ENCODE measurements at places on chromosomes 7 and 10.

GRCh38 chr10:52864201-52865106, 91.9 kb upstream of the MBL2 start:
- no peak for DNase-seq

DNA sequence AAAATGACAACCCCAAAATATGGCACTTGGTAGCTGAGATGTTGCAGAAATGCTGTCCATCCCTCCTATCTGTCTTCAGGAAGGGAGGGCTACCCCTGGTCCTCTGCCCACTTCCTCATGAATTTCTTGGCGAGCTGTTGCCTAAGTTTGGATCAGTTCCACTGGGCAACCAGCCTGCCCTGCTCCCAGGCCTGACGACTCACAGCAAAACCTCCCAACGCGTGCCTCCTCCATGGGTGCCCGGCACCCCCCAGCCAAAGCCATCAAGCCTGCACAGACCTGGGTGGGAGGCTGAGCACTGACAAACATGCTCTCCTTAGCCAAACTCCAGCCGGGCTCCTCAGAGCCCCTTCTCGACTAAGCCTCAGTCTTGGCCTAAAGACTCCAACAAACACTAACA, 8.9 kb downstream of the VSTM4 start:
- DNase-seq: no peak

DNA sequence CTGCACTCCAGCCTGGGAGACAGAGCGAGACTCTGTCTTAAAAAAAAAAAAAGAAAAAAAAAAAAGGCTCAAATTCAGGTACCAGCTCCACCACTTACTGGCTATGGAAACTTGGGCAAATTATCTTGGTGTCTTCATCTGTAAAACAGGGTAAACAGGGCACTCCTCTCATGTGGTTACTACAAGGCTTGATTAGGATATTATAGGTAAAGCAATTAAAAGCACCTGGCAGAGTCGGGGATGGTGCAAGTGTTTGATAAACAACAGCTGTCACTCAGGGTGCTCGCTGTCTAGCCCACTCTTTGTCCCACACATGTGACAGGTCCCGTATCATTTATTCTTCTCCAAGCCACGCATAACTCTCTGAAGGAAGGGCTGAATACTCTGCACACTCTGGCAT, 96.9 kb downstream of the SORBS1 start:
- no peak for DNase-seq

GRCh38 chr10:119658274-119658673, 7.1 kb downstream of the BAG3 start:
- peak; percentile 38 for DNase-seq

- DNase-seq: peak; percentile 79
These were observed 67.6 kb upstream of the DDC start for GRCh38 chr7:50632561-50633413.

DNA sequence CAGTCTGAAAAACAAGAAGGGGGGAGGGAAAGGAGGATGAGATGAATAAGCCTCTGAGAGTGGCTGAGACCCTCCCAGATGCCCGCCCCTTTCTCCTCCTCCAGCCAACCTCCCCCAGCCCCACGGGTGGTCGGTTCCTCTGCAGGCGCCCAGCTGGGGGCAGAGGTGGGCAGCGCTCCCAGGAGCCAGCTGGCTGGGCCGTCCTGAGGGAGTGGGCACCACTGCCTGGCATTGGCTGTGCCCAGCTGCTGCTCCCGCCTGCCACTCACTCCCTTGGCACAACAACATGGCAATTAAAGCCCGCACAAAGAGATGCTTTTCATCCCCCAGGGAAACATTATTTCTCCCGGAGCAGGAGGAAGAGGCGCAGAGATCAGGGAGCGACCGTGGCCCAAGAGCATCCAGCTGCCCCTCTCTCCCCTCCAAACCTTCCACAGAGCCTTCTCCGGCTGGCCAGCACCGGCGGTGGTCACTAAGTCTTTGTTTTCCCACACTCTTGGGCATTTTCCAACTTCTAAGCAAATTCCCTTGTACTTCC, 107.2 kb downstream of the SPDYE5 start:
- no peak for DNase-seq

DNA sequence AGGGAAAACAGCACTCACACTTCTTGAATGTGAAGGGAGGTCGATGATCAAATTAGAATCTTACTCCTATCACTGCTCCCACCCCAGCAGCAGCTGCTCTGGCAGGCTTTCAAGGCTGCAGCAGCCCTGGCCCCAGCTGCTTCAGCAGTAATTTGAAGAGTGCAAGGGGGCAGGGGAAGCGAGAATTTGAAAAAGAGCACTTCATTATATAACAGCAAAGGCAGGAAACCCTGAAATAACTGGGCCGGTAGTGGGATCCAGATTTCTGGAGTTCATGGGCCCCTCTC, 44.9 kb downstream of the MYPN start:
- no peak for DNase-seq

DNA sequence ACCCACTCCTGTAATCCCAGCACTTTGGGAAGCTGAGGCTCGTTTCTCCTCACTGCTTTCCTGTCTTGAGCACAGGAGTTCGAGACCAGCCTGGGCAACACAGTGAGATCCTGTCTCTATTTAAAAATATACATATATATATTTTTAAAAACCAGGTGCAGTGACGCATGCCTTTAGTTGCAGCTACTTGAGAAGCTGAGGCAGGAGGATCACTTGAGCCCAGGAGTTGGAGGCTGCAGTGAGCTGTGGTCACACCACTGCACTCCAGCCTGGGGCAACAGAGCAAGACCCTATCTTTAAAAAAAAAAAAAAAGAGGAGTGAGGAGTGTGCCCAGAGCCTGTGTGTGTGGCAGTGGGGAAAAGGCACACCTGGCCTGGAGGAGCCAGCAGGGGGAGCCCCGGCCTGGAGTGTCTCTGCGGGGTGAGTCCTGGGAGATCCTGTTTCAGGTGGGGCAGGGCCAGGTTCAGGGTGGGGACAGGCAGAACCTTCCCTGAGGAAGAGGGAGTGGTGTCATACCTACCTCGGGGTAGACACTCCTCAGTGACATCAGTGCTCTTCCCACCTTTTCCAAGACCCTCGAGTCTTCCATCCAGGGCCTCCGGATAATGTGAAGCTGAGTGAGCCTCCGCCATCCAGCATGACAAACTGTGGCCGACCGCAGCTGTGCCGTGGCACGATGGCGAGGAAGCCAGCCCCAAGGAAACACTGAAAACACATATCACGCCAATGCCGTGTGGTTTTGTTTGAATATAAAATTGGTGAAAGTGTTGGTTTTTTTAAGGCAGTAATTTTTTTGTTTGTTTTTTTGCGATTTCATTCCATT, 9.0 kb upstream of the ARPC1B start:
- DNase-seq: peak; percentile 60

DNA sequence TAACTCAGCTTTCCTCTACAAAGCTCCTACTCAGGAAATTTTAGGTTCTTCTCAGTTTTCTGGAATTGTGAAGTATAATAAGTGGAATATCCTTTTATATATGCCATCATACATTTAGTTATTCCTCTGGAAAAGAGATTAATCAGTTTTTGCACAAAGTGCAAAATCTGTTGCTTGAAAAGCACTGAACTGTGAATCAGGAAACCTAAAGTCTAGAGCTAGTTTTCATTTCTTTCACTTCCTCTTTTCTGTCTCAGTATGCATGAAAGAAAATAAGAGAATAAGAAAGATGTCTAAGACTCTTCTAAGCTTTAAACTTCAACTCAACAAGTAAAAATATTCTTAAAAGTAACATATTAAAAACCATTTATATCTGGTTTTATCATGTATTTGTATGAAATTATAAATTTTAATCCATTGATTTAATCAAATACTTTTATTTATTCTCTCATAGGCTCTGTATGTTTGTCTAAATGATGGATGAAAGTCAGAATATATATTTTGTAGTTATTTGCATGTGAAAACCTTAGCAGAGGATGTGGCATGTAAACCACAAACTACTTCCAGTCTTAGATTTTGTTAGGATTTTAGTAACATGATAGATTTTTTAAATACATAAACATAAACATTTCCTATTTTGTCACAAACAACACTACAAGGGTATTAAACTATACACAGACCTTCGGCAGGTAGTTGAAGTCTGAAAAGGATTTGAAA, 1073.0 kb downstream of the XPNPEP1 start:
- no peak for DNase-seq

- DNase-seq: no peak
These were observed 129.9 kb downstream of the ZNF92 start for GRCh38 chr7:65503434-65504152.

- no peak for DNase-seq
These were observed 529 bp downstream of the HPS1 start for GRCh38 chr10:98446151-98446660.

- no peak for DNase-seq
These were observed 32.6 kb upstream of the ARMC3 start for GRCh38 chr10:22895252-22895651.

DNA sequence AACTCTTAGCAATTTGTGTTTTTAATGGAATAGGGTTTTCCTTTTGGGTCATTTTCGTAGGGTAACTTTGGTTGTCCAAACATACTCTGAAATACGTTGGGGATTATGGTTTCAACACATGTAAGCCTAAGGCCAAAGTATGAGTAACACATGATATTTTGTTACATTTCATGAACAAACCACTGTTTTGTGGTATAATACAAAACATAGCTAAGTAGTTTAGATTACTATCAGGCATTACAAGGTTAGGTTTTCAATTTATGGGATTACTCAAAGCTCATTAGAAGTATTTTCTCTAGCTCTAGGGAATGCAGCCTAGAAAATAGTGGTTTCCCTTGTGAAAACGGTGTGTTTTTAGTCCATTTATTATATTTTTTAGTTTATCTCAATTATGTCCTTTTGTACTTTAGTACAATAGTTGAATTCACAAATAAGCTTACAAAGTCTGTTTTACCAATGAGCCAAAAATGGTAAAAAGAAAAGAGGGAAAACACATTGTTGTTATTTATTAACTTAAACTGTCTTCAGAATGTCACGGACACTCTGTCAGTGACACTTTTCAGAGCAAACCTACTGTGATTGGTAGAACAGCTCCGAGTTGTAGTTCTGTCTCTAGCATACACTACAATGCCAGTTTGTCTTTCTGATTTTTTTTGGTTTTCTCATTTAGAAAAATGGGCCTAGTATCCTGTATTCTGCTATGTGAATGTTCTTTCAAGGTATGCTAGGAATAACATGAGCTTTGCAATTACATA, 473.7 kb downstream of the SUGCT start:
- no peak for DNase-seq

GRCh38 chr10:109114579-109114978, 808.7 kb downstream of the XPNPEP1 start:
- no peak for DNase-seq

DNA sequence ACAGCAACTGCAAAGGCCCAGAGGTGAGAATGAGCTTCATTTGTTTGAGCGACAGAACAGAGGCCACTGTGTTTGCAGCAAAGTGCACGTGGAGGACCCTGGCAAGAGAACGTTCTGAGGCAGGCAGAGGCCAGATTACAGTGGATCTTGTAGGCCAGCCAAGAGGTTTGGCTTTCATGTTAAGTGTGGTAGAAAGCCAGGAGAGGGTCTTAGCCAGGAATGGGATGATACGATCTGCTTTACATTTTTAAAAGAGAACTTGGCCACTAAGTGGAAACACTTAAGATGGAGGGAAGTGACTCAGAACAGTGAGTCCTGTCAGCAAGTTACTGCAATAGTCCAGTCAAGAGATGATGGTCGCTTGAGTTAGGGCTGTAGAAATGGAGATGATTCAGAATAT, 4.6 kb downstream of the CCDC136 start:
- DNase-seq: no peak

GRCh38 chr7:150993511-150993910, 2.7 kb downstream of the NOS3 start:
- DNase-seq: no peak

GRCh38 chr10:69411476-69411875, 5.2 kb downstream of the TACR2 start:
- no peak for DNase-seq

- no peak for DNase-seq
These were observed 112.2 kb downstream of the VIM start for GRCh38 chr10:17340144-17340829.

GRCh38 chr10:3850999-3851937, 66.3 kb upstream of the KLF6 start:
- DNase-seq: no peak

GRCh38 chr10:106973716-106974115, 190.8 kb downstream of the SORCS1 start:
- no peak for DNase-seq

GRCh38 chr7:98066934-98067507, 39.6 kb upstream of the LMTK2 start:
- no peak for DNase-seq

DNA sequence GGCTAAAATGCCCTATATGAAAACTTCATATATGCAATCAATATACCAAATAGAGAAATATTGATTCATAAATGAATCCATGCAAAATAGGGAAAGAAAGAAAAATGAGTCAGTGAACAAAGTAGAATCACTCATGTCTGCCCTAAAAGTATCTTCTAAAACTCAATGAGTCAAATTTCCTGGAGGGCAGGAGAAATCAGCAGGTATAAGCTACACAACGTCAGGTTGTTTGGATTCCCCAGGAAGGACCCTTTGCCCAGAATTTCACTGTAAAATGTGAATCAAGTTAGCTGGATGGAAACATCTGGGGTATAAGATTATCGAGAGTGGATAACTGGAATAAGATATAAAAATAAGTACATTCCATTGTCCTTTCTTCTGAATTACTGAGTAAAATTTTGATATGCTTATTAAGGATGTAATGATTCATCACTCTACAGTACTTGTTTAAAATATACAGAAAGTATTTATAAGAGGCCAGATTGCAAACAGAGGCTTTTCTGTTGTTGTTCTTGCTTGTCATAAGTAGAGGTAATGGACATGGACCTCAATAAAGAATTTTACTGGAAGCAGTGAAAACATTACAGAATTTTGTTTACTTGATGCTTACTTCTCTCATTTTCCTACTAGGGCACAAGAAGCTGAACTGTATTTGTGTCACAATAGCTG, 99.0 kb downstream of the AGMO start:
- DNase-seq: no peak

- DNase-seq: no peak
These were observed 3.5 kb downstream of the CTBP2 start for GRCh38 chr10:125156739-125157480.

- no peak for DNase-seq
These were observed 159.6 kb downstream of the NRP1 start for GRCh38 chr10:33174674-33175434.

DNA sequence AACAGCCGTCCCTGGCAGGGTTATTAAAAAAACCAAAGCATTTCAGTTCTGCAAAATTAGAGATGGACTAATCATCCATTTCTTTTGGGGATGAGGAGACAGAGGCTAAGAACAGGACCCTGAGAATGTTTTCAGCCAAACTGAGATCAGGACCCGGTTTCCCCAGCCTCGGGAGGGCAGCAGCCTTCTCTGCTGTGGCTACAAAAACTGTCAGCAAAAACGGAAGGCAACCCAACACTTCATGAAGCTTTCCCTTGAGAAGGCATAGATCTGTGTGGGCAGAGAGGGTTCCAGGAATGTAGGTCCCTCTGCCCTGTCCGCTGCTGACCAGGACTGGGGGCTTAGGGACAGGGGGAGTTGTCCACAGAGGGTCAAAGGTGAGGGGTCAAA, 313.5 kb downstream of the TCERG1L start:
- DNase-seq: no peak
